Brain pericyte (primary cell): ENCODE measurements at places on chromosomes 6 and 20.

DNA sequence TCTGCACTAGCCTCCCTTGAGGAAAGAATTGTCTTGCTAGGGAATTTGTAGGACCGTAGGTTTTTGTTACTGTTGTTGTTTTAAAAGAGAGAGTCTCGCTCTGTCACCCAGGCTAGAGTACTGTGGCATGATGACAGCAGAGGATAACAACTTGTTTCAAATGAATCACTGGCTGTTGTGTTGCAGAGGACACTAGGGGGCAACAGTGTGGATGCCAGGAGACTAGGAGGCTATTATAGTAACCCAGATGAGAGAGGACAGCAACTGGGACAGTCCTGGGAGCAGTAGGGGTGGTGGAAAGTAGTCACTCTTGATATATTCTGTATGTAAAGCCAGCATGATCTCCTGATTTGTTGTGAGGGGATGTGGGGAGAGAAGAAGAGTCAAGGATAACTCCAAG is 41.8 kb upstream of the LAMA4 start:
- DNase-seq: no peak

- DNase-seq: no peak
These were observed 47.6 kb downstream of the CDH4 start for GRCh38 chr20:61299618-61300017.

DNA sequence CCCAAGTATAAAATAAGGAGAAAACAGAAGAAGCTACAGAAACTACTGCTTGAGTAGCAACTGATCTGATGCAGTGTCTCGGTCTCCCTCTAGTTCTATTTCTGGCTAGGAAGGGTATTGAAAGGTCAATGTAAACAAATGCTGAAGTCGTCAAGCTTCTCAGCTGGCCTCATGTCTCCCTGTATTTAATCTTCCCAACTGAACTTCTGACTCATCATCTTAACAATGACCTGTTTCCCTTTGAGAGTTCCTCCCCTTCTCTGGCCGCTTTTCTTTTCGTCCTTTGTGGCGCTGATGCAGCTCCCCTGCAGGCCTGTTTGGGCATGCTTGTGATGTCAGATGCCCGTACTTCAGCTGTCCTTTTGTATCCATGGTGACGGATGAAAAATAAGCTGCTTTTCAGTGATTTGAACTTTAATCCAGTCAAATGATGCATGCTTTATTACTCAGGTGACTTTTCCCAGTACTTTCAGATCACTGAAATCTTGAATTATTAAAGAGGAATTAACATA is 7.8 kb upstream of the LCA5 start:
- peak; percentile 98 for DNase-seq

GRCh38 chr20:51631011-51631950 is 88.8 kb upstream of the NFATC2 start:
- peak; percentile 95 for DNase-seq

GRCh38 chr6:106145144-106145543 is 59.0 kb downstream of the PRDM1 start:
- DNase-seq: no peak

DNA sequence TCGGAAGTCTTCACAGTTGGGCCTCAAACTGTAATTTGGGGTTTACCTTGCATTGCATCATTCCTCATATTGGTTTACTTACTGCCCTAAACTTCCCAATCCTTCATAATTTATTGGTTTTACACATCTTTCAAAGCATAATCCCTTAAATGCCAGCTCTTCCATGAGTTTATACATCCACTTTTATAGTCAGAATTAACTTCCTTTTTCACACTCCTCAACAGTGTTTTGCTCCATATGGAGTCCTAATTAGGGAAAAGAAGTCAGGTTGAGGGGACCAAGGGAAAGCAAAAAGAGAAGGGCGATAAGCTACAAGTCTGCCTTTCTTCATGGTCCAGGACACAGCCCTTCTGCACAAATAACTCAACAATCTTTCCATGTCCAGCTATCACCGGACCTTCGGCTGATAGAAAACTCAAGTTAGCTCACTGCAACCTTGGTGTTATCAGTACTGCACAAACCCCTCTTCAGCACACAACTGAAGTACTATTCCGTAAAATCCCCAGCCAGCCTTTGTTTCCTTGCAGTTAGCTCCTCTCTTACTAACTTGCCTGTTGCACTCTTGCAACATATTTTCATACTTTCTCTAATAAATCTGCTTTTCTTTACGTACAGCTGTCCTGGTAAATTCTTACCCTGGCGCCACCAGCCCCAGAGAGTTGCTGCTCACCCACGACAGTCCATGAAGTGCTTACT is 2.0 kb downstream of the EEF1E1 start:
- DNase-seq: no peak

GRCh38 chr6:63491119-63491518 is 81.2 kb upstream of the LOC128125822 start:
- DNase-seq: no peak

- peak; percentile 50 for DNase-seq
These were observed 104.7 kb upstream of the SGK1 start for GRCh38 chr6:134422426-134423231.
